ENCODE measurements at places on chromosomes 6 and 20. TPM values are rescaled to one million over a fixed set of nuclear protein-coding genes. Genes with fewer than 3 reads are reported as not detected.

HLA-DQB2 gene
- 0.57 TPM for total RNA-seq

CST2 gene
- not detected for total RNA-seq

SIRPB2 gene
- total RNA-seq: 3.8 TPM

BRD2 gene
- 111 TPM for total RNA-seq

ID1 gene
- 64.2 TPM for total RNA-seq

PPARD gene
- 25.0 TPM for total RNA-seq

ENPP1 gene
- total RNA-seq: 10.2 TPM

TCF15 gene
- 0.33 TPM for total RNA-seq

SLC35D3 gene
- total RNA-seq: not detected

TEAD3 gene
- 35.6 TPM for total RNA-seq

CAP2 gene
- total RNA-seq: 2.0 TPM

TXLNB gene
- total RNA-seq: 7.9 TPM

BPIFB4 gene
- not detected for total RNA-seq

FAM83D gene
- total RNA-seq: 0.72 TPM

BPIFA1 gene
- total RNA-seq: not detected

GTF2H4 gene
- 25.0 TPM for total RNA-seq

HLA-DMA gene
- total RNA-seq: 50.4 TPM

WFDC5 gene
- not detected for total RNA-seq

SLCO4A1 gene
- total RNA-seq: 10.9 TPM

BMP7 gene
- total RNA-seq: 5.6 TPM

MYLK2 gene
- not detected for total RNA-seq

RAB44 gene
- not detected for total RNA-seq

OR2J3 gene
- not detected for total RNA-seq

SRSF3 gene
- total RNA-seq: 313 TPM

ENTPD6 gene
- 72.0 TPM for total RNA-seq

VGLL2 gene
- not detected for total RNA-seq

PAX1 gene
- total RNA-seq: not detected

KAT14 gene
- 15.0 TPM for total RNA-seq

GSTA4 gene
- total RNA-seq: 29.8 TPM

OR2J1 gene
- not detected for total RNA-seq

F13A1 gene
- 16.2 TPM for total RNA-seq

HLA-DPA1 gene
- 43.8 TPM for total RNA-seq

HLA-DRA gene
- 59.9 TPM for total RNA-seq

HCK gene
- 3.1 TPM for total RNA-seq

CCN6 gene
- not detected for total RNA-seq

Data from ovary (tissue), 10 donors.